ENCODE measurements at places on chromosomes 11 and 22.

DNA sequence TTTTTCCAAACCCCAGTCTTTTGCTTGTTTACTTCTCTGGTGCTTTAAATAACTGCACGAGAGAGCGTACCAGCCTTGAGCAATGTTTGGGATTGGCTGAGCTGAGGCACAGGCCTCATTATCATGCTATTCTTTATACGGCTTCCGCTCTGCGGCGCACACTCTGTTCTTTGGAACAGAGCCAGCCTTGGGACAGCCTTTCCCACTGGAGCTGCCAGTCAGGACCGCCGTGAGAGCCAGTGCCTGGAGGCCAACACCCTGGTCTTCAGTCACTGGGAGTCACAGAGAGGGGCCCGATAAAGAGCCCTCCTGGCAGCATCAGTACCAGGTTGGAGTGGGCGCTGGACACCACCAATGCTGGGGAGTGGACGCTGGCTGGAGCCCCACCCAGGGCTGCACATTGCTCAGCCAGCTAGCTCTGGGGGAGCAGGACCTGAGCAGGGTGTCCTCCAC, 125.6 kb downstream of the BCR start:
- no peak for DNase-seq

- no peak for DNase-seq
Observed at GRCh38 chr11:71209656-71210055, 42.7 kb downstream of the SHANK2 start.

GRCh38 chr22:44685384-44686056, 16.5 kb upstream of the PRR5 start:
- peak; percentile 59 for DNase-seq

GRCh38 chr22:43126501-43127165, 16.1 kb downstream of the BIK start:
- DNase-seq: no peak

DNA sequence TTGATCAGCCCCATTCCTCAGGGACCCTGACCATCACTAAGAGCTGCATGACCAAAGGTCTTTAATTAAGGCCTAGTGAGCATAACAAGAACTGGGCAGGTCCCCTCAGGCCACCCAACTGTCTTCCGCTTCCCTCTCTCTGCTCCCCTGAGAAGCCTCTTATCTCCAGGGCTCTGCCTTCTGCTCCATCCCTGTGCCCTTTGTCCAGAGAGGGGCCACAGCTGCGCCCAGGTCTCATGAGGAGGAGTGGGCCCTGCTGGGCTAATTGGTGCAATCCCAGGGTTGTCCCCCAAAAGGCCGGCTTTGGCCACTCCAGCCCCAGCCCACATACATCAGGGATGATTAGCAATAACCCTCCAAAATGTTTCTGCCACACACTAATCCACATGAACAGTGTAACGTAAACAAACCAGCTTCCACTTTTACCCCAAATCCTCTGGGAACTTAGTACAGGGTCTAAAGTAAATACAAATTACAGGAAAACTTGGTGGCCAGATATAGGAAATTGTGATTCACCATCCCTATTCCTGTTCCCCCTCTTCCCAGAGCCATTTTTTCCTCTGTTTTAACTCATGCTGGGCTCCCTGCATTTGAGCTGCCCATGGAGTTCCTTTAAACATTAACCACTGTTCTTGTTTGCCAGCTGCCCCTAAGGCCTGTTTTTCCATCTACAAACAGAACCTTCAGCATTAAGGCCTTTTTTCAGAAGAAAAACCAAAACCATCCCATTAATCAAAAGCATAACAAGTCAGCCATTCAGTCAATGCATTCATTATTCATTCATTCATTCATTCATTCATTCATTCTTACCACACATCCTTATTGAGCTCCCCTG, 34.6 kb upstream of the CAVIN3 start:
- DNase-seq: no peak

GRCh38 chr22:47281126-47282106, 519.0 kb downstream of the TBC1D22A start:
- DNase-seq: no peak

- no peak for DNase-seq
Observed at GRCh38 chr11:81377418-81377817, 1356.2 kb downstream of the FAM181B start.

- DNase-seq: no peak
Observed at GRCh38 chr11:78958444-78958843, 383.8 kb upstream of the NARS2 start.

DNA sequence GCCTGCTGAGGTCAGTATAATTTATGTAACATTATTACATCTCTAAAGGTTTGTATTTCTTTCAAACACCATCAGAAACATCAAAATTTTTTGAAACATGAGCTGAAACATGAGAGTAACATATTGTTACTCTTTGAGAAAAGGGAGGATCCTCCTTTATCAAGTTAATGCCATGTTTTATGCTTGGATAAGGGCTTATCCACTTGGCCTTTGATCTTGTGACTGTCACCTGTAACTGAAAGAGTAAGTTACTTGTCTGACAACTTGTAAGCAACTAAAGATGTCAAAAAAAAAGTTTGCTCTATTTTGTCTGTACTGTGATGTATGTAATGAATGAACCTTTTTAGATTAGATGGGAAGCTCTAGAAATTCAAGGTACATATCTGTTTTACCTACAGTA, 59.6 kb downstream of the FAR1 start:
- no peak for DNase-seq

GRCh38 chr22:44097263-44098020, 73.3 kb downstream of the PARVB start:
- no peak for DNase-seq

GRCh38 chr11:62546244-62546928, at the start of gene AHNAK:
TSS of gene AHNAK (minus strand) at chr11:62546806. CDS start at chr11:62536098, 10,708 bp downstream.
- DNase-seq: no peak

- DNase-seq: no peak
Observed at GRCh38 chr11:13116491-13116890, 107.4 kb downstream of the RASSF10 start.

DNA sequence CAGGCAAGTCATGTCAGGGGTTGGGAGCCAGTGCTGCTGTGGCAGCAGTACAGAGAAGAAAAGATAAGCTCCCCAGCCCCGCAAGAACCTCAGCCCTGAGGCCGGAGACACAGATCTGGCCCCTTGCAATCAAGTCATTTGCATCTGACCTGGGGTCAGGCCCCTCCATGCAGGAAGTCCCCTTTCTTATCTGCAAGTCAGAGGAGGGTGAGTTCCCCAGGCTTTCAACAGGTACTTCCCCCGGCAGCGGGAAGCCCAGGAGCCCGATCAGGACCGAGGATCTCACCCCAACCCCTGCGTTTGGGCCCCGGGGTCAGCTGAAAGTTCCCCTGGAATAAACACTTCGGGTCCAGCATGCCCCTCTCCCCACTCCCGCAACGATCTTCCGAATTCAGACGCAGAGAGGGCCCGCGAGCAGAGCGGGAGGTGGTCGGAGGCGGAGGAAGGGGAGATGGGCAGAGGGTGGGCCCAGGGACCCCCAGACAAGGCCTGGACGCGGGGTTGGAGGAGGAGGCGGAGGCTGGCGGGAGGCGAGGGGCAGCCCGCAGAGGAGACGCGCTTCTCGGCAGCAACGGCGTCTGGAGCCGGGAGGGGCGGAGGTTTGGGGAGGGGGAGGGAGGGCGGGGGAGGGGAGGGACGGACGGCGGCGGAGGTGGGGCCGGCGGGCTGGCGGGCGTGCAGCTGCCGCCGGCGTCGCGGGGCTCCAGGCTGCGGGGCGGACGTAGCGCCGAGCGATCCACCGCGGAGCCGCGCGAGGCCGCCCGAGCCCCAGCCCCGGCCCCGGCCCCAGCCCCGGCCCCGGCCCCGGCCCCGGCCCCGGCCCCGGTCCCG, at the start of gene TSPAN18:
Gene TSPAN18 (plus strand): TSS at position 680 of the 831 bp plus-strand sequence. CDS start 179,455 bp downstream, outside the sequence.
- DNase-seq: no peak

- no peak for DNase-seq
Observed at GRCh38 chr22:42889304-42889703, 32.2 kb upstream of the ARFGAP3 start.

- DNase-seq: no peak
Observed at GRCh38 chr22:19868333-19868732, 13.7 kb upstream of the GNB1L start.

DNA sequence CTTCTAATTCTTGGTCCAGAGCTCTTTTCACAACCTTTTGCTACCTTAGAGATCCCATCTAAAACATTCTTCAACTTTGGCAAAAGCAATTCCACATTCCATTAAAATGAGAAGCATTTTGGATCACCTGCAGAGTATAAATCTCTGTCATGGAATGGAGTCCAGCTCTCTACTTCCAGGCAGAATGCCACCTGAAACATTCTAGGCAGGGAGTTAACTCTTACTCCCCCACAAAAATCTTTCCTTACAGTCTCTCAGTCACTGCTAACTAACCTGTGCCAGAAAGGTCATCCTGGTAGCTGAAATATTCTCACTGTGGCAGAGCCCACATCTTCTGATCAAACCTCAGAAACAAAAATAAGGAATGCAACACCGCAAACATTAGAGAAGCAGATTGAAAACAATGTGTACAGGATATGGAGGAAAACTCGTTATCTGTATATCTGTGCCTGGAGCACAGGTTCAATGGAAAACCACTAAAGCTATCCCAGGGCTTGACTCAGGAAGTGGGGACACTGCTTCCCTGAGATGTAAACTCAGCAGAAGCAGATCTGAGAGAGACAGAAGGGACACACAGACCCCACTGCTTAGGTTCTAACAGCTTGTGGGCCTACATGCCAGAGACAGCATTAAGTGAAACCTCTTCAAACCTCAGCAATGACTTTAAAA, 78.9 kb downstream of the KCNC1 start:
- no peak for DNase-seq

GRCh38 chr11:126109941-126110731, 47.5 kb upstream of the CDON start:
- DNase-seq: no peak

DNA sequence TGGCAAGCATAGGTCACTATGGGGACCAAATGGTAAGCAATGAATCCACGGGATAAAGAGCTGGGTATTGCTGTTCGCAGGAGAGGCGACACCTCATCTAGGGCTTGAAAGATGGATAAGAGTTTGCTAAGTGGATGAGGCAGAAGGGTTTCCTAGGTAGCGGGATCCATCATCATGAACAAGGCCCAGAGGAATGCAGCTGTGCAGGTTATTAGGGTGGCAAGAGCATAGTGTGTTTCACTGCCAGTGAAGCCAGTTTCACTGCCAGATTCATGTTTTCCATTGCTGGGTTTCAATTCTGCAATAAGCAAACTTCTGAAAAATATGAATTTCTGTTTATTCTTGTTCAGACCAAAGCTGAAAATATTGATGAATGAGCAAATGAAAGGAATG, 27.2 kb downstream of the WEE1 start:
- peak; percentile 13 for DNase-seq

GRCh38 chr22:40443732-40444131, 73.3 kb downstream of the SGSM3 start:
- DNase-seq: no peak

DNA sequence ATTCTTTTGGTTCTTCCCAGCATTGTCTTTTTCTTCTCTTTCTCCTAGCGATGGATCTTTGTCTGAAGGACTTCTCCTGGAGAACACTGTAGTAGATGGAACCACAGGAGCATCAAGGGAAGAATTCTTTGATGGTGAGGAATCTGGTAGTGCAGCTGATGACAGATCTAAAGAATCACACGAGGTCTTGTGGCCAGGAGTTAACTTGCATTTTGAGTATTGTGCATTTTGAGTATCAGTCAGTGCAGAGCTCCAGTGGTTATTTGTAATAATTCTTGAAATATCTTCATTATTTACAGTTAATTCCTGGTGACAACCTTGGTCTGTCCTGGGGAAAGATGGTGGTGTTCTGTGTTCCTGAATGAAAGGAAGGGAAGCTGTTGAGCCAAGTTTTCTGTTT, 14.5 kb upstream of the POGLUT3 start:
- no peak for DNase-seq

DNA sequence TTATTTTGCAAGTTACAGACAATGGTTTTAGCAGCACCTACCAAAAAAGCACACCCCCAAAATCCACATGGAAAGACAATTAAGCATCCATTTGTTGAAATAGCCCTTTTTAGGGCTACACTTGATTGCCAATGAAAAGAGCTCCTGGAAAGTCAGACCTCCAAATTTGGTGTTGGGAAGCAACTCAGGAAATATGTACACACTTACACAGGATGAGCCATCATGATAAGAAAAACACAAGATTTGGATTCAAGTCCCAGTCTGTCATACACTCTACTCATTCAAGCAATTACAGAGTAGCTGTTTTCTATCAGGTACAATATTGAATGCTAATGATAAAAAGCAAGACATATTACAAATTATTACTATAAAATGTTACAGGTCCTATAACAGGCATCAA, 31.5 kb downstream of the FAM168A start:
- no peak for DNase-seq

DNA sequence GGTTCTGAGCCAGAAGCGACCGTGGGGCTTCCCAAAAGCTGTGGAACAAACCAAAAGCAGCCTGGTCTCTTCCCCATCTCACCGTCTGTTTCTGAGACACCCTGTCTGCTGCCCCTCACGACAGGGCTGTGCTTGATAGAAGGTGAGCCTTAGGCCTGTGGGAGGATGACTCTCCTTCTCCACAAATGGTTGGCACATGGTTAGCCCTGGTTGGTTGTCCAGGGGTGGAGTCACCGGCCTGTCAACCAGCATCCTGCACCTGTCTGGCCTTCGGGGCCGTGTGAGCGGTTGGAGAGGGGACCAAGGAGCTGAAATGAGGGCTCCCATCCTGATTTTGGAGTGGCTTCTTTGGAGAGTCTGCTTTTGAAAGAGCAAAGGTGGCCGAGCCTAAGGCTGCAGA, 135.3 kb downstream of the PKNOX2 start:
- no peak for DNase-seq

DNA sequence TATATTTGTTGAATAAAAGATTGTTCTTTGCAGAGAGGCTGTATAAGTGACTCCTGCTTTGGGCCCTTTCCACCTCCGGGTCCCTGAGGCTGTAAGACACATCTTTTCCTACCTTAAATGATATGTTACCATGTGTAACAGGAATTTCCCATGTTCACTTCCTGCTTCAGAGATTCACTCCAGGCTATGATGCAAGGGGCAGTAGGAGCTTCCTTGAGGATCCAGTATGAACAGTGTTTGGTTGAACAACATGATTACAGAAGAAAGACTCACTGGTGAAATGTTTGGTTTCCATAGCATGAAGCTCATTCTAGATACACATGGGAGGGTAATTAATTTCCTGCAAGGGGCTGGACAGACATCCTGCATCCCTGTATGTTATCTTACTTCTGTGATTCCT, 25.6 kb upstream of the ZDHHC13 start:
- DNase-seq: no peak

DNA sequence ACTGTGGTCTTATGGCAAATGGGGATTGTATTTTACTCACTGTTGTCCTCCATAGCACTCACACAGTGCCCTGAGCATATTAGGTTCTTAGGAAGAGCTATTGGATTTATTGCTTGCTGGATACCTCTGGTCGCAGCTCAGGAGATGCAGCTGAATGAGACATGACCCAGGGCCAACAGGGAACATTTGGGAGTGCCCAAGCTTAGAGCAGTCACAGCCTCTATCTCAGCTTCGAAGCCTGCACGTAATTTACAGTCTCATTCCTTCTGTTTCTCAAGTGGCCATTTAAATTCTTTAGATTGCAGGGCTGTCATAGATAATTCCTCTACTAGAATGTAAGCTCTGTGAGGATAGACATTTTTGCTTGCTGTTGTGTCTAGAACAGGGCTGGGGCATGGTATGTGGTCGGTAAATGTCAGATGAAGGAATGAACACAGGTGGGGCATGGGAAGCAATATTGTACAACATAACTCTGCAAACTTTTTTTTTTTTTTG, 192.8 kb downstream of the GRIK4 start:
- DNase-seq: no peak
